Right ventricle myocardium inferior (tissue), 1 donor: ENCODE measurements at places on chromosomes 1 and 21. TPM values are rescaled to one million over a fixed set of nuclear protein-coding genes. Genes with fewer than 3 reads are reported as not detected.

DNA sequence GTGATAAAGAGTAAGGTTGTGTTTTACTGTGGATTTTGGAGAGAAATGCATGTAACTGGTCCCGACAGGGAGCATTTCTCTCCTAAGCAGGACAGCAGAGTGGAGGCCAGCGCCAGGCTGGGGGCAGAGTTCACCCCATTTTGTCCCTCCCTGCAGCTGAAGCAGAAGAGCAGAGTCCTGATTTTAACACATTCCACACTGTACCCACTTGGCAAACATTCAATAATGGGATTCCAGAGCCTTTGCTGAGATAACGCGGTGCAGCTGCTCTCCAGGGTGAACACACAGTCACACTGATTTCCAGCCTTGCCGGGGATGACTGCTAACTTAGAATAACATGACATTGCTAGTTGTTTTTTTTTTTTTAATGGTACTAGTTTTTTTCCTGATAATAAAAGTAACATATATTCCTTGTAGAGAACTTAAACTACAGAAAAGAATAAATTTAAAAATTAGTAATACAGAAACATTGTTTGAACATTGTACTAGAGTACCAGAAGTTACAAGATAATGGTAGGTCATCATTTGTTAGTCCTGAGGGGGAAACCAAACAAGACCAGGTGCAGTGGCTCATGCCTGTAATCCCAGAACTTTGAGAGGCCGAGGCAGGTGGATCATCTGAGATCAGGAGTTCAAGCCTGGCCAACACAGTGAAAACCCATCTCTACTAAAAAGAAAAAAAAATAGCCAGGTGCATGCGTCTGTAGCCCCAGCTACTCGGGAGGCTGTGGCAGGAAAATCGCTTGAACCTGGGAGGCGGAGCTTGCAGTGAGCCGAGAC lies 77.2 kb downstream of the SCCPDH start:
- no peak for DNase-seq

DNA sequence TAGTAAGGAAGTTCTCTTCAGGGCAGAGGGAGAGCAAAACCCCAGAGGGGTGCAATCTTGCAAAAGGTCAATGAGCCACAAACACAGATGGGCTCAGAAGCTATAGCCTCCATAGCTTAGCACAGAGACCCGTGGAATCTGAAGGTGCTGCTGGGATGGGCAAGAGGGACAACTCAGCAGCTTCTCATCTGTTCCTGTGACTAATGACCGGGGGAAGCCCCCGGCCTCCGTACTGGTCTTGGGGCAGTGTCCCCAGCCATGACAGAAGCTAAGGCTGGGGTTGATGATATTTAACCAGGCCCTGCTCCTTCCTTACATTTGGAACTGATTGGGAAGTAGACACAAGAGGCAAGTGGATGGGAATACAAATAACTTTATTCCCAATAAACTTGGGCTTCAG lies 19.1 kb downstream of the EXOC8 start:
- no peak for DNase-seq

- DNase-seq: no peak
Observed at GRCh38 chr21:17610911-17611310, 1.8 kb downstream of the BTG3 start.

- no peak for DNase-seq
Observed at GRCh38 chr1:44620072-44620471, 54.2 kb downstream of the TMEM53 start.

GRCh38 chr1:228120351-228120750 lies 11.3 kb upstream of the MRPL55 start:
- DNase-seq: no peak

DNA sequence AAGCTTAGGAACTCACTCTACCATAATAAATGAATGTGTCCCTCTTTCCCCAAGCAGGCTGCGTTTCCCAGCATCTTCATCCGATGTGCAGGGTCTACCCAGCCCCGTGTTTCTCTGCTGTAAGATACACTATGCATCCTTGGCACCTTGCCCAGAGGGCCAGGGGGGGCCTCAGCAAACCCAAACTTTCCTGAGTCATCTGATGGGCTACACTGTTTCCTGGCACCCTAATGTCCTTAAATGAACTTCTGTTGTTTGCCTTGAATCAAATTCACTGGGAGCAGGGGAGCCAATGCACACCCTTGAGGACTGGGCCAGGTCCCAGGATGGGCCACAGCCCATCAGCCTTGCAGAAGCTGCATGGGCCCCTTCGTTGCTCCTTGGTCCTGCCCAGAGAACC lies 145.5 kb downstream of the IGSF21 start:
- no peak for DNase-seq

DNA sequence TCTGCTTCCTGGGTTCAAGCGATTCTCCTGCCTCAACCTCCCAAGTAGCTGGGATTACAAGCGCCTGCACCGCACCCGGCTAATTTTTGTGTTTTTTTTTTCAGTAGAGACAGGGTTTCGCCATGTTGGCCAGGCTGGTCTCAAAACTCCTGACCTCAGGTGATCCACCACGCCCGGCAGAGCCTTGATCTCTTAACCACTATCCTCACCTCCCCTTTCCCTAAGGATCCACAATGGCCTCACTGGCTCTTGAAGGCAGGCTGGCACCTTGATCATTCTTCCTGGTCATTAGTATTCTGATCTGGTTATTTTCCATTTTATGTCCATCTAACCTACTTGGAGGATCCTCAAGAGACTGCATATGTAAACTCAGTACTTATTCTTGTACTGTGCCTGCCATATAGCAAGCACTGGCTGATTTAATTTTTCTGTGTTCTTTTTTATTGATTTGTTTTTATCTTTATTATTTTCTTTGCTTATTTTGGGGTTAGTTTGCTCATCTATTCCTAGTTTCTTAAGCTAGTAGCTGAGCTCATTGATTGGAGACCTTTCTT lies 6.3 kb downstream of the RCC1 start:
- no peak for DNase-seq

GRCh38 chr1:230117694-230118093 lies 50.7 kb downstream of the GALNT2 start:
- DNase-seq: no peak

DNA sequence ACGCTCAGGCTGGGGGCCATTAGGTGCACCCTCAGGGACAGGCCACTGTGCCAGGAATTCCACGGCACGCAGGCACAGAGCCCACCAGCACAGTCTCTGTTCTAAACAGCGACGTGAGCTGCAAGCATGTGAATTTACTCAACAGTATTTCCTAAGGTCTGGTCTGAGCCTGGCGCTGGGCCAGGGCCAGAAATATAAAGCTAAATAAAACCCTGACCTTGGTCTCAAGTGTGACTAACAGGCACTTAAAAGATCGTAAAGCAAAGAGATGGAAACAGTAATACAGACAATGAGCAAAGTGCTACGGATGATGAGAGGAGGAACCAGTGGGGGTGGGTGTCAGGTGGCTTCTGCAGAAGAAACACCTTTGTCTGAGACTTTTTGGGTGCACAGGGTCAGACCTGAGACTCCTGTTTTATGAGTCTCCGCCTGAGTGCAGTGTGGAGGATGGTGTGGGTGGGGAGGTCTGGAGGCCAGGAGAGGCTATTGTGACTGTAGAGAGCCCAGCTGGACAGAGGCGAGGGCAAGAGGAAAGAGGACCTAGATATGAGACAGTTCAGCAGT lies 53.4 kb upstream of the EDN2 start:
- peak; percentile 83 for DNase-seq

- DNase-seq: peak; percentile 98
Observed at GRCh38 chr1:9128520-9129265, at the start of gene GPR157. Gene GPR157 (minus strand): TSS chr1:9129102. CDS start chr1:9129027, 75 bp downstream.

- DNase-seq: no peak
Observed at GRCh38 chr1:161017756-161018630, 3.0 kb downstream of the F11R start.

DNA sequence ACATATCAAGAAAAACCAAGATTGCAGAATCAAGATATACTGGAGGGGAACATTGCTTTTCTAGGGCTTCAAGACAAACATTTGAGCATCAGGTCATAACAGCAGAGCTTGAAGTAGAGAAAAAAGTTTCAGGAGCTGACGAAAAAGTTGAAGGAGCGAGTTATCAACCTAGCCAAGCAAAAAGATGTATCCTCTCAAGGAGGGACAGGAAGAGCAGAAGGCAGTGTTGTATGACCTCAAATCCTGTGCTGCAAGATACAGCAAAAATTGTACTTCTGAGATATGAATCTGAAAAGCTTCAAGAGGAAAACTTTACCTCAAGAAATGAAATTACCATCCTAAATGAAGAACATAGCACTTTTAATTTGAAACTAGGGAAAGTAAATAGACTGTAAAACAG lies 153.1 kb downstream of the AK5 start:
- no peak for DNase-seq

DNA sequence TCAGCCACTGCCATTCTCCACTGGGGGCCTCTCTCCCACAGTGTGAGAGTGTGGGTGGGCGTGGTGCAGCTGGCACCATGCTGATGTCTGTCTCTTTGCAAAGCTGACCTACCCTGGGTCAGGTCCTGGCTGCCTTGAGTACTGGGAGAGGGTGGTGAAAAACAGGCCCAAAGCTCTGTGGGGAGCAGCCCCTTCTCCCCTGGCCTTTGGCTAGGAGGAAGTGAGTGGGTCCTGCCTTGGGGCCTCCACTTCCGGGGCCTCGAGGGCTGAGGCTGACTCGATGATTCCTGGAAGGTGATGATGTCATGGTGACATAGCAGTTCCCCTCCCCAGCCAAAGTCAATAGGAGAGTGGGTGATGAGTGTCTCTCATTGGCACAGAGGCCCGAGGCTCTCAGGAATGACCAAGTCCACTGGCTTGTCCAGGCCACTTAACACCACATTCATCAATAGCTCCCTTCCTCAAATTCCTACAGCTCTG lies 53.0 kb downstream of the IER5 start:
- no peak for DNase-seq

The KIF26B gene
- 3.8 TPM for total RNA-seq

The FAM72C gene
- total RNA-seq: 0.14 TPM

The SASS6 gene
- 2.2 TPM for total RNA-seq

The NIT1 gene
- 36.5 TPM for total RNA-seq

The PRAMEF6 gene
- not detected for total RNA-seq

The FLG2 gene
- not detected for total RNA-seq
